CMK (cell line): ENCODE measurements at places on chromosomes 2 and 18.

- DNase-seq = no peak
Measured at GRCh38 chr2:17520761-17521160, 2.5 kb upstream of the RAD51AP2 start.

DNA sequence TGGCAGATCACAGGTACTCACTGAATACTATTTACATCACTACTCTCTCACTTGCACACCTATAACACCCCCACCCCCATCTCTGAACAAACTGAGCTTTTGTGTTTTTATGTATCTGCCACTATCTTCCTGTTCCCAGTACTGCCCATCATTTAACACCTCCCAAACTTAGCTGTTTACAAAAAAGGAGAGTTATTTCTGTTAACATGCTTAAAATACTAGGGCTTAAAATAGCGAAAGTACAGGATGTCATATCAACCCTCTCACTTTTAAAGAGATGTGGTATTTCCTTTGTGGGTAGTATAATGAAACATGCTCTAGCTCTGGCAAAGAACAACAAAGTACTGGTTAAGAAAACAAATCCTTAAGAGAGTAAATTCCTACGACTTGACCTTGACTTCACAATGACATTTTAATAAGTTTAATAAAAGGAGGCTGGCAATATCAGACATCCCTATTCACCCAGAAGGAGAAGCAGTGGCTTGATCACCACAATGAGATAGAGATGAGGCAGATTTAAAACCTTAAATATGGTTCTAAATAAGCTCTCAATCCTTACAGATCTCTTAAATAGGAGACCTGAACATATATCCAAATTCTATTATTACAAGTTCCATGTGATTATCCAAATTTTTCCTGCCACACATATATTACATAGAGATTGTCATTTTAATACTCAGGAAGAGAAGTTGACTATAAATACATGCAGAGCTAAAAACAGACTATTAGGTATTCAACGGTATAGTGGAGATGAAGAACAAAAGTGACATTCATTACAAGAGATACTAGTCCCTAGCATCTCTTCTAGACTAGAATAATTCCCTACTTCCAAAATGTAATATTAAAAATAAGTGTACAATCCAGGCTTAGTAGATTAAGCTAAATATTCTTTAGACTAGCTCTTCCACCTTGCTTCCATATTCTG, 36.9 kb downstream of the TRAK2 start:
- no peak for DNase-seq

- DNase-seq = no peak
Measured at GRCh38 chr2:156803243-156803642, 367.1 kb downstream of the GPD2 start.

GRCh38 chr2:219038600-219038999, 2.7 kb downstream of the CFAP65 start:
- DNase-seq = no peak

DNA sequence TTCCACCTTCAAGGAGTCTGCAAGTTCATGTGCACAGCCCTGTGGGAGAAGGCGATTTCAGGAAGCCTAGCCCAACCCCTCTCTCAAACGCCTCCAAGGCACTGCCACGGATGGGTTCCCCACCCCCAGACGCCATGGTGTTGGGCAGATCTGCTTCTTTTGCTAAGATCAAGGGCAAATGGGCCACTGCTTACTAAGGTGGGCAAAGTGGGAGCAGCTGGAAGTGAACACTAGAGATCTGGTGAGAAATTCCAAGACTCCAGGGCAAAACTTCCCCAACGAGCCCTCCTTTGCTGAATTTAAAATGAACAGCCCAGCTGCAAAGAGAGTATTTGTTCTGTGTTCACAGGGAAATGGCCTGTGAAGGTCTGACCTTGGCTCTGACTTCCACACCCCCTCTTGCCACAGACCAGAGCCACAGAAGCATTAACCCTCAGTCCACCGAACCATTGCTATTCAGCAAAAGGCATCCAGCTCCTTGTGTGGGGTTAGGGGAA, 45.1 kb upstream of the ZBTB7C start:
- DNase-seq = no peak

DNA sequence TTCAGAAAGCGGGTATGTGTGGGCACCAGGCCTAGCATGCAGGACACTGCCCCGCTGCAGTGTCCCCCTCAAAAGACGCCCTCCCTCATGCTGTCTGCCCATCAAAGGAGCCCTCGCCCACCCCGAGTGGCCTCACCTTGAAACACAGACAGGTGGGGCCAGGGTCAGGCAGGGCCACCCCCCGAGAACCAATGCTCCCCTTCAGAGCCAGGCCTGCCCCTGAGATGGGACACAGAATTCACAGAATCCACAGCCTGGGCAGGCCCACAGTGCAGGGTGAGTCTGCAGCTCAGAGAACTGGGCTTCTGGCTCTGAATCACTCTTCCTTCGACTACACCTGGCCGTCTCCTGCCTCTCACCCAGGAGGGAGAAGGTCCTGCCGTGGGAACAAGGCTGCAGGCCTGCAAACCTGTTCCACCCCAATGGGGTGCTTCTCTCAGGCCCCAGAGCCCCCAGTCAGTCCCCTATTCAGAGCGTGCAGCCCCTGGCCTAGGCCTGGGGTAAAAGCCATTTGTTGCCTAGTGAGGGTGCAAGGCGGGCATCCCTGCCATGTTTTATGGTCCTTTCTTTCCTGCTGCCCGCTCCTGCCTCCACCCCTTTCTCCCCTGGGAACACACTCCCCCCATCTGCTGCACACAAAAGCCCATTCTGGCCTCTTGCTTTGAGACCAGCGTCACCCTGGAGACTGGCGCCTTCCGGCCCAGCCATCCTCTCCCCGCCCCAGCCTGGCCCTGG, 11.3 kb upstream of the ARHGEF4 start:
- no peak for DNase-seq

- no peak for DNase-seq
Measured at GRCh38 chr2:236171181-236171679, 3.0 kb upstream of the GBX2 start.

GRCh38 chr2:162202203-162202602, 41.0 kb downstream of the FAP start:
- no peak for DNase-seq

DNA sequence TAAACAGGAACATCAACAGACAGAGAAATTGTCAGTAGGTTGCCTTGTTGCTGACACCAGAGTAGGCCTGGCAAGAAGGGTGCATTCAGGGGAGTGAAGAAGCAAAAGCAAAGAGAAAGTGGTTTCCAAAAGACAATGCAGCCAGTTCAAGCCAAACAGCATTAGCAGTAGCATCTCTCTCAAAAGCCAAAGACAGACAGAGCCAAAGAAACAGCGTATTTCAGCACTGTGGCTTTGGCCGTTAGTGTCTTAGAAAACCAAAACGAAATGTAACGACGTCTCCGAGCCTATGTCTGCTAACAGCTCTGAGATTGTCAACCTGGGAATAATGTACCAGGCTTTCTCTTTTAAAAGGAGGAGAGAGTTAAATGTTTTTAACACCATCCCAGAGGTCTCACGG, 178.6 kb downstream of the NRP2 start:
- no peak for DNase-seq

GRCh38 chr2:230541934-230542380, 126.0 kb downstream of the SP100 start:
- DNase-seq = no peak

DNA sequence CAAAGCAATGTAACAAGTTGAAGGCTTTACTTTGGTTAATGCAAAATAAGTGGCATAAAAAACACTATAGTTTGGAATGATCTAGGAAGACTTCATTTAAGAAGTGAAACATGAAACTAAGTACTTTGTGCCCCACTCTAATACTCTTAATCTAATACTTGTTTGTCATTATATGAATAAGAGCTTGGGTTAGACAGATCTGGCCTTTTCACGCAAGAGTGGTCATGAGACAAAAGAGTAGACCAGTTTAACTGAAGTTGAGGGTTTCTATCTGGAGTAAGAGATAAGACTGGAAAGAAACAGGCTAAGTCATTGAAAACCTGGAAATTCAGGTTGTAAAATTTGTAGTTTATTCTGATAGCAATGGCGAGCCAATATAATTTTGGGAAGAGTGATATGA, 2.8 kb downstream of the SLC30A6 start:
- peak; percentile 55 for DNase-seq

- DNase-seq = no peak
Measured at GRCh38 chr18:24016643-24017042, 2.1 kb downstream of the TTC39C start.

GRCh38 chr18:69213842-69214241, 186.8 kb upstream of the DOK6 start:
- DNase-seq = no peak

- no peak for DNase-seq
Measured at GRCh38 chr18:50727721-50728471, 91.9 kb downstream of the MRO start.

DNA sequence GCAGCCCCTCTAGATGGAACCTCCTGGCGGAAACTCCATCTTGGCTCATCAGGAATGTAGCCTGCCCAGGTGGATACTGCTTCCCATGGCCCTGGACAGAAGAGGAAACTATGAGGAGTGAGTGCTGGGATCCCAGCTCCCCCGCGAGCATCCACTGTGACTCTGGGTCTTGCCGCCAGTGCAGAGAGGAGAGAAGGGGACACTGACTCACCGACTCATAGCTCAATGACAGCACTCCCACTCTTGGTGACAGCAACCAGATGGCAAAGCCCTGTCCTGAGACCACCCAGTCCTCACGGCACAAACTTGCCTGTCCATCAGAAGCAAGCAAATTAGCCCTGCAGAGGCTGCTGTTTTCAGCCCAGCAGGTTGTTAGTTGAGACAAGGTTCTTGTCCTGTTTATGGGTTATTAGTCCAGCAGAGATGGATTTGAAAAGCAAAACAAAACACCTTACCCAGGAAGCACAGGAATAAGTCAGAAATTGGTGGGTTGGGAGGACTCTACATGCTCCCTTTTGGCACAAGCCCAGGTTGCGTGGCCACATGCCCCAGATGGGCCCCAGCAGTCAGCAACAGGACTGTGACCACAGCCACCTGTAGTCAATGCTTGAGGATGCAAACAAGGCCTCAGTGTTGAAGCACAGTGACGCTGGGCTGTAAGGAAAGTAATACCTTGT, 111.5 kb upstream of the GLI2 start:
- DNase-seq = no peak

DNA sequence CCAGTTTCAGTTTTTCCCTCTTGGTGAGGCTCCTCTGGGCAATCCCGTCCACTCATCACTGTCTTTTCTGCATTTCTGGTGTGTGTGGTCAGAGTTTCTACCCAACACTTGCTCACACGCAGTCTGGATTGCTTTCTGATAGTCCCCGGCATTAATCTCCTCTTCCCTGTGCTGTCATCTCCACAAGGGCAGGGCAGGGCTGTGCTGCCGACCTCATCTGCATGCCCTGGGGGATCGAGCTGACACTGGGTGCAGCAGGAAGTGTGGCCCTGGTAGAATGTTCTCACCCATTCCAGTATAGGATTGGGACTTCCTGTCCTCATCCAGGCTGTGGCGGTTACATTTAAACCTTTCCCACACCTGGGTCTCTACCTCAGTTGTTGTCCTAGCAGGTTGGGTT, 80.0 kb upstream of the FAM136A start:
- no peak for DNase-seq

GRCh38 chr2:218993345-218994315, at the start of gene CRYBA2:
Gene CRYBA2, minus strand, starts transcription at chr2:218993422. Its CDS starts 246 bp downstream, at chr2:218993176.
- DNase-seq = no peak

GRCh38 chr18:48687346-48688042, 148.7 kb downstream of the CTIF start:
- DNase-seq = no peak

- DNase-seq = no peak
Measured at GRCh38 chr18:46542545-46542944, 114.5 kb downstream of the LOXHD1 start.

GRCh38 chr2:177712462-177712861, 319.9 kb downstream of the AGPS start:
- DNase-seq = no peak

DNA sequence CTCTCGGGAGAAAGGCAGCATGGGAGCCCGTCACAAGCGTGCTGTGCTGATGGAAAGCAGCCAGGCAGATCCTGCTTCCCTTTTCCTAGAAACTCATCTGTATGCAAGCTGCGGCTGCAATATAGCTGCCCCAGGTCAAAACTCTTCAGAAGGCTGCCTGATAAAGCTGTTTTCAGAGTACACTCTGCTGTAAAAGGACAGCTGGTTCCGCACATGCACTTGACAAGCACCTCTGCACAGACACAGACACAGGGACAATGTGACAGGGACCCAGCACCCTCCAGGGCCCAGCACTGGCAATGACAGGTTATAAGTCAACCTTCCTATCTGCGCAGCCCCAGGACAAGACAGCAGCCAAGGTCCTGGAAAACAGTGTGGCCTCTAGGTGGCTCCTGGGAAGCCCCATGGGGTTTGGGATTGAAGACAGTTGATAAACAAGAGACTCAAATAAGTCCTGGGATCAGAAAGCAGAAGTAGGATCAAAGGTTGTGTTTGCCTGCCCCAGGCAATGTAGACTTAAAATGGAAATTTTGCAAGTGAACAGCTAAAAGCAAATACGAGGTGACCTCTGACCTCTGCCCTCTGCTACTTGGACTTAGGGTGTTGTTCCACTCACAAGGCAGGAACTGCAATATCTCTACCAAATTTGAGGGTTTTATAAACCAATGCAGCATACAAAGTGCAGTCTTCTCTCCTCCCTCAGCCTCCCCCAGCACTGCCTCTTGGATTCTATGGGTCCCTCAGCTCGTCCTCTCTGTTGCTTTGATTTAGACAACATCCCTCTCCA, 16.9 kb downstream of the SLC66A2 start:
- DNase-seq = no peak

DNA sequence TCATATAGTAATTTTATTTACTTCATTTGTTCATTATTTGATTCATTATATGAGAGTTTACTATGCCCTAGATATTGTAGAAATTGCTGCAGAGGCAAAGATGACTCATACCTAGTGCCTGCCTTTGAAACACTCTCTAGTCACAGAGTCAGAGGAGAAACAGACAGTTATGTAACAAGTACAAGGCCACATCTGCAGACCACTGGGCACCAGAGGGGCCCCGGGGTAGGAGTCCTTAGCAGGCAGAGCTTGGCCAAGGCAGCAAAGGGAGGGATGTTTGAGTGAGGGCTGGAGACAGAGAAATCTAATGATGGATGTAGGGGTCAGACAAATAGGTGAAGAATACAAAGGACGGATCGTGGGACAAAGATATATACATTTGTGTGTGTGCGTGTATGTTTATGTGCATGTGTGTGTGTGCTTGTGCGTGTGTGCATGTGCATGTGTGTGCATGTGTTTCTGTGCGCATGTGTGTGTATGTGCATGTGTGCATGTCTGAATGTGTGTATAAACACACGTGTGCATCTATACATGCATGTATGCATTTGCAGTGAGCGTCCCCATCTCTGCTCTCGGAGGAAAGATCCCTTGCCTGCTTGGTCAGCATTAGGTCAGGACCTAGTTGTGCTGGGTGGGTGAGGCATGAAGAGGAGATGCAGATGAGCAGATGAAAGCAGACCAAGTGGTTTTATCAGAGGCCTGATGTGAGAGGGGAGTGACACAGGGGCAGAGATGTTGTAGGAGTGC, 170.6 kb upstream of the MYT1L start:
- DNase-seq = no peak

DNA sequence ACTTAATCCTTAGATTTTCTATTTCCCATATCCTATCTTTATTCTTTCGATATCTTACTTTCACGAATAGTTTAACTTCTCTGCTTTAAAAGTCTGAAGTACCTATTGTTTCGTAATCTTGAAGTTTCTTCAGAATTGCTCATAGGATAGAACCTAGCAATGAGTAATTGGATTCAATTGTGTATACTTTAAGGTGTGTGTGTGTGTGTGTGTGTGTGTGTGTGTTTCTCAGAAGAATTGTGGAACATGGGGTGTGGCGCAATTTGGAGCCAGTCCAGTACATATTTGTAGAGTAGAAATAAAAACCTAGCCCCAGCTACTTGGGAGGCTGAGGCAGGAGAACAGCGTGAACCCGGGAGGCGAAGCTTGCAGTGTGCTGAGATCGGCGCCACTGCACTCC, 897.6 kb downstream of the BCL11A start:
- DNase-seq = no peak
